Right cardiac atrium (tissue), 5 donors: ENCODE measurements at places on chromosomes 16 and 17. TPM values are rescaled to one million over a fixed set of nuclear protein-coding genes. Genes with fewer than 3 reads are reported as not detected.

- no peak for DNase-seq
These were observed at the start of gene PRSS33 for GRCh38 chr16:2787406-2787805. PRSS33 (minus strand) TSS chr16:2787560; CDS start chr16:2786547, 1,013 bp downstream.

- DNase-seq, result no peak
These were observed 78.0 kb upstream of the DOC2B start for GRCh38 chr17:259341-259976.

DNA sequence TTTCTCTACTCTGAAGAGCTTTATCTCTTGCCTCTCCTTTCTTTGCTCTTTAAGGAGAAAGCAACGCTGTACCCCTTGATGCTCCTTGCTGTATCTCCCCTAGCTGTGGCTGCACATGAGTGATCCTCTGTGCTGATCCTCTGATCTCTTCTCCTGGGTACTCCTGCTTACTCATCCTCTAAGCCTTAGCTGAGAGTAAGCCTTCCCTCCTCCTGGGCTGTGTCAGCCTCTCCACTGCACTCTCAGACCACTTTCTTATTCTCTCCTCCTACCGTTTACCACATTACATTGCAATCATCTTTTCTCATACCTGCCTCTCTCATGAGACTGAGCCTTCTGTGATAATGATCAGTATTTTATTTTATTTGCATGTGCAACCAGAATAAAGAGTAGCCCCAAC is 25.1 kb downstream of the SOX9 start:
- no peak for DNase-seq

The NECAB2 gene
- total RNA-seq, result 0.99 TPM

GRCh38 chr17:2990396-2990795 is 73.0 kb downstream of the OR1D5 start:
- DNase-seq, result no peak

The MCRIP2 gene
- 71.2 TPM for total RNA-seq

DNA sequence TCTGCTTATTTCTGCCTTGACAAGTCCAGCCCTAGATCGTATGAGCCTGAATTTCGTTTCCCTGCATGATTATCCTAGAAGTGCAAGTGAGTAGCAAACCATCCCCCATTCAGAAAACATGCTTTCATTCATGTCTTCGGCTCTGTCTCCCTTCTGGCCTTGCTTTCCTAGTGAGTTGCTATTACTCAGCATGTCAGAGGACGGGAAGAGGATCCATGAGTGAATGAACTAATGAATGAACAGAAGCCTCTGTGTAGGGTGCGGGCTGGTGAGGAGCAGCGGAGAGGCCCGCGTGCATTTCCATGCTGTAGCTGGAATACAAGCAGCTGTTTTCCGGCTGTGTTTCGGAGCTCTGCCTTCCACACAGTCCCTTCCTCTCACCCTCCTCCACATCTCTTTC is 155.7 kb upstream of the NOL11 start:
- no peak for DNase-seq

- no peak for DNase-seq
These were observed 15.1 kb downstream of the GSDMB start for GRCh38 chr17:39903158-39903884.

DNA sequence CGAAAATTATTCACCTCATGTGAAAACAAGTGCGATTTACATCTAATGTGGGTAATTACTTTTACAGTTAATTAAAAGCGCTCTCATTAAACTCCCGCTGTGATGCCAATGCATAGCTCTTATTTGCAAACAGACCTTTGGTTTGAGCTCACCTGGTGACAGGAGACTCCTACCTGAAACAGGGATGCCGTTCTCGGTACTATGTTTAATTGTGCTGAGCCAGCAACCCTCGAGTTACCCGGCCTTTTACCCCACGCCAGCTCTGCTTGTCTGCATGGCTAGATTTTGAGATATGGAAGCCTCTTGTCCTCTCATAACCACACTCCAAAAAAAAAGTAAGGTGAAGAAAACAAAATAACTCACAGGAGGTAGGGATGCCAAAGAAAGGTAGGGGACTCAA is 690.4 kb upstream of the RBFOX1 start:
- DNase-seq, result no peak

GRCh38 chr16:27708651-27709050 is 158.7 kb downstream of the KATNIP start:
- DNase-seq, result no peak

The KRT13 gene
- total RNA-seq, result not detected

DNA sequence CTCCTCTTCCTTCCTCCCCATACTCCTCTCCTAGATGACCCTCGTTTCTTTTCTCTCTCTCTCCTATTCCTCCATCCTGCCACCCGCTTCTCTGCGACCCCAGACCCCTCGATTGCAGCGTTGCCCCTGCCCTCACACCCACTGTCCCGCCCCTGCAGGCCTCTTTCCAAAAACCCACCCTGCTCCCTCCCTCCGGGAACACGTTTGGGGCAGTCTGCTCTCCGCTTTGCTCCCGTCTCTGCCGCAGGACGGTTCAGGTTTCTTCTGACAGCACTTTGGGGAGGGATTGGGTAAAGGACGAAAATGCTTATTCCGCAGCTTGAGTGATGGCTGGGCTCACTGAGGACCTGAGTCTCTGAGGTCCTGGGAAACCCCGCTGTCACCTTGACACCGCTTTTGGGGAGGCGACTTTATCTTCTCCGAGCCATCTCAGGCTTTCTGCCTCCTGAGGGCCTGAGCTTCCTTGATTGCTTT is 690 bp downstream of the NDE1 start:
- no peak for DNase-seq

The SLFN13 gene
- total RNA-seq, result 7.9 TPM

- DNase-seq, result peak; percentile 32
These were observed 30.0 kb downstream of the EEF2K start for GRCh38 chr16:22235839-22236745.

DNA sequence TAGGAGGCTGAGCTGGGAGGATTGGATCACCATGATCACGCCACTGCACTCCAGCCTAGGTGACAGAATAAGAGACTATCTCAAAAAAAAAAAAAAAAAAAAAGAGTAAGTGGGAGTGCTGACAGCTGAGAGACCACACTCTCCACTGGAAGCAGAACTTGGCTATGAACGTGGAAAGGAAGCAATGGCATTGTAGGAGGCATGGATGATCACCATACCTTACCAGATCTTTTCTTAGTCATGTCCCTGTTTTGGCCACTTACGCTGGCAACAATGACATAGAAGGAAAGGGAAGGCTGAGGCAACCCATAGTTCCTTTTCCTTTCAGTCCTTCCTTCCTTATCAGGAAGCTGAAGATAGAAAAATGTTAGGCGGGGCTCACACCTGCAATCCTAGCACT is 3.7 kb upstream of the ATP1B2 start:
- no peak for DNase-seq

GRCh38 chr17:61285526-61286320 is 113.9 kb upstream of the TBX2 start:
- DNase-seq, result peak; percentile 72
